ENCODE measurements at places on chromosomes 2 and 18. TPM values are rescaled to one million over a fixed set of nuclear protein-coding genes. Genes with fewer than 3 reads are reported as not detected.

DNA sequence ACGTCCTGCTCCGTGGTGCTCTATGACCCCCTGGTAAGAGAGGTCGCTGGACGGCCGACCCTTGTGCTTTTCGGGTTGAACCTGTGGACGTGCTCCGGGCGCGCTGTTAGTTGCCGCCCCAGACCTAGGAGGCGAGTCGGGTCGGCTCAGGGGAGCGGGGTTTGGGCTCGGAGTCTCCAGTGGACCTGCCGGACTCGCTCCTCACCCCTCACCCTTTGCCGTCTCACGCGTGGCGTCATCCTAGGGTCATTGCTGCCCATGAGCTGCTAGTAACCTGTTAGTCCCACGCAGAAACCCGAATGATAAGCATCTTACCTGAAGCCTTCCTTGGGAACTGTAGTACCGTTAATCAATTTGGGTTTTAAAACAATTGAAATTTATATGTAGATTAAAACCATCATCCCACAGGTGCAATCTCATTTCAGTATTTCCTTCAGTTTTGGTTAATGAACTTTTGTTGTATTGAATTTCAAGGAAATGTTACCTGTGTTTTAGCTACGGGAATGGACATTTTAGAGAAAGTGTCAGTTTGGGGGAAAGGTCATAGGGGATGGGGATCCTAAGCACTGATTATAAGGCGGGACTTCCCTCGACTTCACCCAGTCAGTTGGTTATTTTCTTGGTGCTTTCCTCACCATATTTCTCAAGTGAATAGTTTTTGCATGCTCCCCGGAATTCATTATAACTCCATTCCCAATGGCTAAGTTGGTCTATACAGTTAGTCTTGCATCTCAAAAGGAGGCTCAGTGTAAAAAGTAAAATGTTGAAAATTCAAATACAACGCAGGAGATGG, 536 bp downstream of the ELP2 start:
- DNase-seq = no peak

GRCh38 chr2:235433860-235434259, 60.0 kb upstream of the AGAP1 start:
- DNase-seq = no peak

- no peak for DNase-seq
Measured at GRCh38 chr2:180021850-180022249, 14.8 kb upstream of the CWC22 start.

GRCh38 chr18:77144046-77144445, 11.5 kb upstream of the MBP start:
- DNase-seq = no peak

GRCh38 chr2:38499548-38500282, 103.0 kb downstream of the HNRNPLL start:
- DNase-seq = no peak

- DNase-seq = no peak
Measured at GRCh38 chr2:10132596-10132995, 10.1 kb downstream of the RRM2 start.

NEURL3 gene
- 7.1 TPM for polyA plus RNA-seq

DNA sequence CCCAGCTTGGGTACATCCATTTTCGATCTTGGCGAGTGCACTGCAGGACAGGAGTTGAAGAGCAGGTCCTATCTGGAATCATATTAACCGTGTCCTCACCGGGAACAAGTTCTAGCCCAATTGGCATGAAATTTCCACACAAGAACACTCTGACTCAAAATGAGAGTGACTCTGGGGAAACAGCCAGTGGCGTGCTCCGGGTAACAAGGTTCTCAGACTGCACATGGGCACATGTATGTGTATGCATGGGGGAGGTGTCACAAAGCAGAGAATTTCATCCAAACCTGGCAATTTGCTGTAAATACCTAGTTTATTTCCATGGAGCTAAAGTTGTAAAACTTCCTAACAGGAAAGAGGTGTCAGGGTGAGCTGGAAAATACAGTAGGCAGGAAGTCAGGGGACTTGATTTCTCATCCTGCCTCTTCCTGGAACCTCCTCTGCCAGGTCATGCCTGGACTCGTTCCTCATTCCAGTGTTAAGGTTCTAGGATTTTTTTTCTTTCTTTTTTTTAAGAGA, 1.7 kb downstream of the TUBB6 start:
- no peak for DNase-seq

DNA sequence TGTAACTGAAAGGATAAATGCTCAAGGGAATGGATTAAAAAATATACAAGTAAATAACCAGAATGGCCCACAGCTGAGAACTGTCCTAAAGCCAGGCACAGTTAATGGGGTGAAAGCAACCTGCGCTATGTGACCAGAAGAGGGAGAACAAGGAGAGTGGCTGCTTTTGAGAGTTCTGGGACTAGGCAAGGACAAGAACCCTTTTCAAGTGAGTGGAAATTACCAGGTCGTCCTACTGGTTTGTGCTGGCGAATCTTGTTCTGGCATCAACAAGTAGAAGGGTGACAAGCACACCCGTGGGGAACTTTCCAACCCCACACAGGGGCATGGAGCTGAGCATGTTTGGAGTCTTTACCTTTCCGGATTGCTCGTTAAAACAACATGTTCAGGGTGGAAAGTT, 82.8 kb downstream of the TMEM17 start:
- DNase-seq = no peak

Data from left renal cortex interstitium (tissue), 4 donors.